ENCODE measurements at places on chromosomes 6 and 20.

DNA sequence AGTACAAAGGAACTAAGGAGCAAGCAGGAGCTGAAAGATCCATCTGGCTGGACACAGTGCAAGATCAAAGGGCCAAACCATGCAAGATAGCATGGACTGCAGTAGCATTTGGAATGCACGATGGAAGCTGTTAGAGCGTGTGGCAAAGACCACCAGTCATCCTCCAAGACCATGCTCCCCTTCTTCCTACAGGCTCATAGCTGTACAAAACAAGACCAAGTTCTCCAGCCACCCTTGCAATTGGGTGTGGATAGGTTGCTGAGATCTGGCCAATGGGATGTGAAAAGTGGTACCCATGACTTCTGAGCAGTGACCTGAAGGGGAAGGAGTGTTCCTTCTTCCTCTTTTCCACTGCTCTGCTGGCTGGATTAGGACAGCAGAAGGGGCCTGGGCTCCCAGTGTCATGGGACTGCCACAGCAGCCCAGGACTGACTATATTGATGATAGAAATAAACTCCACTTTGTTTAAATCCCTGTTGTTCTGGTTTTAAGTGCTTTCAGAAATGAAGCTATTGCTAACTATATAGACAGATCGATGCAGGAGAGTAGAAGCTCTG, 64.9 kb downstream of the SLC22A23 start:
- no peak for DNase-seq
- no peak overlapping the region for H3K27ac ChIP-seq
- H3K36me3 ChIP-seq = no peaks in the 10 kb centered on the region
- no peak overlapping the region for H3K4me3 ChIP-seq

- peaks cover 8% of the 10 kb centered on the region for H3K4me1 ChIP-seq
- H3K36me3 ChIP-seq = no peaks in the 10 kb centered on the region
- no peaks in the 10 kb centered on the region for H3K27me3 ChIP-seq
- no peak overlapping the region for H3K27ac ChIP-seq
Observed at GRCh38 chr20:24443436-24443835, 26.0 kb upstream of the SYNDIG1 start.

DNA sequence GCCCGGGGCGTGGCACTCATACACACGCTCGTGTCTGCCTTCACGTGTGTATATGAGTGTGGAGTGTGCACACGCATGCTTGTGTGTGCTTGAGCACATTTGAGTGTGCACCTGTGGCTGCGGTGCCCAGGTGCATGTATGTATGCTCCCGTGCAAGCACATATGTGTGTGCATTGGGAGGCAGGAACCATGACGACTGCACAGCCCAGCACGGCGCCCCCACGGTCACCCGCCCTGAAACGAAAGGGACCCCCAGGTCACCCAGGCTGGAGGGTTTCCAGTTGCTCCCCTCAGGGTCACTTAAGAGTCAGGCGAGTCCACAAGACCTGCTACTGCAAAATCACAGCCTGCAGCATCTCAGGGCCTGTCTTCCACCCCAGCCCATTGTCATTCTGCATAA, 94.7 kb downstream of the YTHDF1 start:
- H3K4me3 ChIP-seq = no peak overlapping the region
- no peak for DNase-seq
- H3K27me3 ChIP-seq = no peaks in the 10 kb centered on the region
- H3K27ac ChIP-seq = no peak overlapping the region
- no peaks in the 10 kb centered on the region for H3K36me3 ChIP-seq
- no peaks in the 10 kb centered on the region for H3K4me1 ChIP-seq

- H3K4me1 ChIP-seq = peaks cover 46% of the 10 kb centered on the region
- H3K36me3 ChIP-seq = no peaks in the 10 kb centered on the region
- H3K27ac ChIP-seq = no peak within 1 kb of the TSS
- DNase-seq = no peak
Observed at GRCh38 chr6:3227363-3228045, at the start of gene TUBB2B. Gene TUBB2B (minus strand): TSS chr6:3227653. CDS start chr6:3227543, 110 bp downstream.

GRCh38 chr6:2196079-2196679, 49.2 kb downstream of the GMDS start:
- DNase-seq = peak; percentile 55
- H3K27ac ChIP-seq = no peak overlapping the region
- peaks cover 3% of the 10 kb centered on the region for H3K36me3 ChIP-seq
- no peaks in the 10 kb centered on the region for H3K4me1 ChIP-seq
- H3K4me3 ChIP-seq = no peak overlapping the region
- no peaks in the 10 kb centered on the region for H3K27me3 ChIP-seq

DNA sequence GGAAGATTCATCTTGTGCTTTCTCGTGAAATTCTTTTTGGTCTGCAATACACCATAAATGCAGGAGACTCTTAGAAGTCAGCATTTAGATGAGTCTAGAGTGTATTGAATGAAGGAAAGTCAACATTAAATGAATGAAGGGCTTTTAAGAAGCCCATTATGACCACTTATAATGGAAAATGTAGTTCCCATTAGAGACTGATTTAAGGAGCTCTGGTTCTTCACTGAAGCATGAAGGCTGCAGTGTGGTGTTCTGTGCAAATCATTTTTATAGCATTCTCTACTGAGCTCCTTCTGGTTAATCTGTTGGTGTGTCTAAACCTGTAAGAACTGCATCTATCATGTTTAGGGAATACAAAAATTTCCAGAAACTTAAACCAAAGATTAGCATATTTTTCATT, 19.7 kb downstream of the NCOA7 start:
- peaks cover 44% of the 10 kb centered on the region for H3K4me1 ChIP-seq
- DNase-seq = no peak
- no peaks in the 10 kb centered on the region for H3K27me3 ChIP-seq
- H3K36me3 ChIP-seq = peaks cover 24% of the 10 kb centered on the region
- no peak overlapping the region for H3K27ac ChIP-seq

GRCh38 chr6:84048588-84048987, 15.0 kb downstream of the MRAP2 start:
- H3K36me3 ChIP-seq = no peaks in the 10 kb centered on the region
- H3K27ac ChIP-seq = no peak overlapping the region
- DNase-seq = no peak
- H3K4me1 ChIP-seq = no peaks in the 10 kb centered on the region
- no peaks in the 10 kb centered on the region for H3K27me3 ChIP-seq

DNA sequence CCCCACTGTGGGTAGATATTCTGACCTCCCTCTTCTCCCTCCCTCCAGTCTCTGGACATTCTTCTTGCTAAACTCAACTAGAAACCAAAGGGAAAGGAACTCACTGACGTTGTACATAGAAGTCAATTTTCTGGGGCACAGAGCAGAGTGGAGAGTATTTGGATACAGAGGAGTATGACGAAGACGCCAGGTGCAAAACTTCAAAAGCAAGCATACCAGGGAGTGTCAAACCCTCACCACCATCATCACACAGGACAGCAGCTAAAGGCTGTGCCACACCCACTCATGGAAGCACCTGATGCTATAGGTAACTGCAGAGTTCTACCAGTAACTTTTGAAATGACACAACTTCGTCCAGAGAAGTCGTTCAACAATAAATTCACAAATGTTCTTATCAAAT, 64.8 kb downstream of the FYN start:
- H3K4me3 ChIP-seq = no peak overlapping the region
- peaks cover 34% of the 10 kb centered on the region for H3K36me3 ChIP-seq
- H3K27ac ChIP-seq = peak overlapping the region; percentile 62

- peak overlapping the region; percentile 19 for H3K4me3 ChIP-seq
- peaks cover 54% of the 10 kb centered on the region for H3K36me3 ChIP-seq
- H3K4me1 ChIP-seq = peaks cover 83% of the 10 kb centered on the region
- H3K27ac ChIP-seq = peak overlapping the region; percentile 74
Observed at GRCh38 chr20:1651268-1652058, 6.1 kb downstream of the SIRPG start.

DNA sequence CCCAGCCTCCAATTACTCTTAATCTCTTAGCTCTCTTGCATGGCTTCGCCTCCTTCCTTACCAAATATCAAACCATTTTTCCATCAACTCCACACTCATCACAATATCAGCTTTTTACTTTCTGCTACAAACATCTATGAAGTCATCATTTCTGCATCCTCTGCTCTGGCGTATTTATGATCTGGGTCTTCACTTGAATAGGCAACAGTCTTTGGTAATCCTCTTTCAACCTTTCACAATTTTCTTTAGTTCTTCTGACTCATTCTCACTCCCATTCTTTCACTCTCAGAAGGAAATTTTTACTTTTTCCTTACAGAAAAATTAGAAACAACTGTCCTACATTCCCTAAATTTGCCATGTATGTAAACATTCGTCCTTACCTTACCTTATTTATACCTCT, 522.4 kb downstream of the HDGFL1 start:
- H3K36me3 ChIP-seq = no peaks in the 10 kb centered on the region
- H3K27ac ChIP-seq = no peak overlapping the region
- H3K27me3 ChIP-seq = no peaks in the 10 kb centered on the region
- H3K4me1 ChIP-seq = no peaks in the 10 kb centered on the region
- H3K4me3 ChIP-seq = no peak overlapping the region

DNA sequence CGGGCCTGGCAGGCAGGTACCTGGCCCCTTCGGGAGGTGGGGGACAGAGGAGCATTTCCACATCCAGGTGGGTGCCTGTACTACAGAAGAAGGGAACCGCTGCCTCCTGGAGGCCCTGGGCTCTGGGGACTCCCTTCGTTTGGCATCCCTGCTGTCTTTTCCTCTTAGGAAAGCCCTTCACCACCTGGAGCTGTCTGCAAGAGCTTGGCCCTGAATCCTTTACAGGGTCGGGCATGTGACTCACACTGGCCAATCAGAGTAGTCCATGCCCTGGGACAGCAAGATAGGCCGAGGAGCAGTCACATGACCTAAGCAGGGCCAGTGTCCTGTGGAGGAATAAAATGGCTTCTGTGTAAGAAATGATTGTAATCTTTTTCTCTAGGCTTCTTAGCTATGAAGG, 224.9 kb downstream of the ANKRD60 start:
- H3K4me1 ChIP-seq = no peaks in the 10 kb centered on the region
- H3K4me3 ChIP-seq = no peak overlapping the region
- no peaks in the 10 kb centered on the region for H3K36me3 ChIP-seq
- DNase-seq = no peak
- peaks cover 9% of the 10 kb centered on the region for H3K27me3 ChIP-seq

Measured in activated CD8-positive, alpha-beta T cell treated with anti-CD3 and anti-CD28 coated beads, Interleukin-2, amount 10 ng/mL, durations not matched to agents 7 days and 5 days (primary cell).